ENCODE measurements at places on chromosomes 3 and 15.

DNA sequence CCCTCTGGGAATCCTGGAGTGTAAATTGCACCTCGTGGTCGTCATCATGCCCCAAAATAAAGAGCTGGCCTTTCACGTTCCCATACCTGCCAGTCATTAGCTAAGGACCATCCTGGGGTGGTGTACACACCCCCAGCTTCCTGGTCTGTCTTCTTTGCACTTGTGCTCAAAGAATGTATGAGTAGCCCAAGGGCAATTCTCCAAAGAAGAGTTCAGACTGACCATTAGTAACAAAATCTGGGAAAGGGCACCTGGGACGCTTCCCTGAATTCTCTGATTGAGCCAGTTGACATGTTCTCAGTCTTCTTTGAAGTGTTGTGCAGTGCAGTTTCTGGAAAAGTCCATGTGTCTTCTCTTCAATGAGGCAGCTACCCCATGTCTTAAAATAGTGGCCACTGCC is 34.8 kb downstream of the FAM3D start:
- no peak for DNase-seq

GRCh38 chr3:54891540-54891897 is 36.3 kb downstream of the LRTM1 start:
- DNase-seq, result no peak

GRCh38 chr3:64650715-64651114 is 37.1 kb downstream of the ADAMTS9 start:
- no peak for DNase-seq

DNA sequence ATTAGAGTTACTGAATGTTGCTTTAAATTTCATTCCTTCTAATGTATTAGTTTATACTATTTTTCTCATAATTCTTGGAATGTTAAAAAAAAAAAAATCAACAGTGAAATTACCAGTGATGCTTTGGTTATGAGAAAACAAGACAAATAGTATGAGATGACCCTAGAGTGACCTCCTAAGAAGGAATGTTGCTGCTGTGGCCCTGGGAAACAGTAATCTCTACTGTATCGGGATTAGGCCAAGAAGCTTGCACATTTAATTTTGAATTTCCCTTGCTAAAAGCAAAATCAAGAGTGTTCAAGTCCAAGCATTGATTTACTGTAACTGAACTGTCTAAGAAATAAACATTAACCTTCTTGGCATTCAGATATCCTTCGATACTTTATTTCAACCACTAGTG is 18.1 kb downstream of the TOPBP1 start:
- no peak for DNase-seq

DNA sequence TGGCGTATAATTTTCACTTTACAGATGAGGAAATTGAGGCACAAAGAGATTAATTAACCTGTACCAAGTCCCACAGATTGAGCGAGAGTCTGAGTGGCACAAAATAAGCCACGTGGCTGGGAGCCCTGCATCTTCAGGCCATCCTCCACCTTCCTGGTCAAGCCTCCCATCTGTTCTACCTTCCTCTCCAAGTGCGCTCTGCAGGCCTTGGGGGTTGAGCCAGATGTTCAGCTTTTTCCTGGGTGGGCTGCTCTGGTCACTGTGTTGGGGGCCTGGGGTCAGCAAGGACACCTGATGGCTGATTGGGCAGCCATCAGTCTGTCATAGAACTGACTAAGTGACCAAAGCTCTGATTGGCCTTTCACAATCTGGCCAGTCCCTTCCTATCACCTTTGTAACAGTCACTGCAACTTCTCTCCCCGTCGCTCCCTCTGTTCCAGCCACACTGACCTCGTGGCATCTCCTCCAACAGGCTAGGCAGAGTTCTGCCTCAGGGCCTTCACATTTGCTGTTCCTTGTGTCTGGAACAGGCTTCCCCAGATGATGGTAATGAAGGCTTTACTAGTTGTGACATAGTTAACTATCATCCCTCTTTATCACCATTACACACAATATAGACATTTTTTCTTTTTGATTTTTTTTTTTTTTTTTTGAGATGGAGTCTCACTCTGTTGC is 46.8 kb downstream of the SCN5A start:
- no peak for DNase-seq

GRCh38 chr3:171981271-171981605 is 58.1 kb upstream of the FNDC3B start:
- no peak for DNase-seq

DNA sequence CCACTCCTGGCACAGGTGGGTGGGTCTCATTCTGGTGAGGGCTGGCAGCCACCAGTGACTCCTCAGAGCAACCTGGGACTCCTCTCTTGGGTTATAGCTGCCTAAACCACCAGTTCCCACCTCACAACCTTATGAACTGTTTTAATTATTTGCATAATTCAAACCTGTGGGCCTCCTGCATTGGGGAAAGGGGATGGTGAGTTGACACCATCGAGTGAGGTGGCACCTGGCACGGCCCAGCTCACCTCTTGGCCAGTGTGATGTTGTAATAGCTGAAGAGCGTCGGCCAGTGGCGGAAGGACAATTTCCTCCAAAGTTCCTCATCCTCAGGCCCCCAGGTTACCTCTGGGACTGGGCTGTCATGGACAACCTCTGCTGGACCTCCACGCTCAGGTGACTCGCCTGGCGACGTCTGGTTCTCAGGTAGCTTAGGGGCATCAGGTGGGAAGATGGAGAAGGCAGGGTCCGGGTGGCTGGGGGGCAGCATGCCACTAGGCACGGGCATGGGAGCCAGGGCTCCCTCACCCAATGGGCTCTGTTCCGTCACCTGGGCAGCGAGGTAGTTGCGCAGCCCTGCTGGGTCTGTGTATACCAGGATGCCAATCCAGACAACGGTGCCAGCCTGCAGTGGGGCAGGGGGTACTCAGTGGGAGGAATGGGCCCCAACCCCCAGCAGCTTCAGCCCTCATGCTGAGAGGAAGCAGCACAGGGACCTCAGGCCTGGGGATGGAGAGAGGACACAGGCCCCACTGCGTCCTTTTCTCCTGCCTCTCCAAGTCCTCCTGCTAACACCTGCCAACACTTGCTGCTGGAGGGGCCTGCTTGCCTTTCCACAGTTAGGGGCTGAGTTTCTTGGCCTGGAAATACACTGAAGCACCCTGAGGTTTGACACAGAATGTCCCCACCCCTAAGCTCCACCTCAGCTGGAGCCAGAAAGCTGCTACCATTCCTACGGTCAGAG is 38.5 kb downstream of the PTPN23 start:
- no peak for DNase-seq

GRCh38 chr15:75349851-75350588 is 3.2 kb downstream of the NEIL1 start:
- no peak for DNase-seq

DNA sequence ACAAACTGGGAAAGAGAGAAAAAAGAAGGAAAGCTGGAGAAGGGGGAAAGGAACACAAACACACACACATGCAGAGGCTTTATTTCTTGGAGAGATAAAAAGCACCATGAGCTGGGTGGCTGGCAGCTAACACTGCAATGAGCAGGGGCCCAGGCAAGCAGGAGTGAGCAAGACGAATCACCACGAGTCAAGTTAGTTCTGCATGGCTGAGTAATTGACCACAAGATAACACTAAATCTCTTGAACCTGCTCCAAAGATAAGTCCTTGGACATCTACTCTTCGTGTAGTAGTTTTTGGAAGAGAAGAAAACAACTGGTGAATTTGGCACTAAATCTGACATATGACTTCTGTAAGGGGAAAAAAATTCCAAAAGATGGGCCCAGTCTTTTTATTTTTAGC is 100.9 kb downstream of the MYO5A start:
- DNase-seq, result no peak

DNA sequence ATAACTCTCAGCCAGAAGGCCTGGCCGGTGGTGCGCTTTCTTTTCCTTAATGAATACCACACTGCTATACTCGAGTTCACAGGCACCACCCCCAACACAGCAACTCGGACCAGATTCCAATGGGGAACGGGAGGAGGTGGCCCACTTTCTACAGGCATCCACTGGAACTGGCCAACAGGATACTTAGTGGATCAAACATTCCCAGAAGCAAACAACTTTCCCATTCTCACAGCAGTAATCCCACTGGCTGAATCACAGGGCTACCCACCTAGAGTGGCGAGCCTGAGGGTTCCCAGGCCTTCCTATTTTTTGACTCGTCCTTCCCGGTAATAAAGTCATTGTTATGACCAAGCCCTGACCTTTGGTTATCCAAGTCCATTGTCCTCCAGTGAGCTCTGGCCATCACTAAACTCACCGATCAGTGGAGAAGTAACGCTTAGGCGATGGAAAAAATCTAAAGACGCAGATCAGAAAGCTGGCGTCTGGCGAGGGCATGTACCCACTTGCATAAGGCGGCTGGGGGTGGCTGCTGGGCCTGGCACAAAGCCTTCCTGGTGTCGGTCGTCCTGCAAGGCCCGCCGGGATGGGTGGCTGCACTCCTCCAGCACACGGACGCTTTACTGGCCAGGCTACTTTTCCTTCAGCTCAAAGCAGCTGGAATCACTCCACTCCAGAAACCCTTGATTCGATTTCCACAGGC is 1.2 kb downstream of the EOGT start:
- DNase-seq, result no peak

DNA sequence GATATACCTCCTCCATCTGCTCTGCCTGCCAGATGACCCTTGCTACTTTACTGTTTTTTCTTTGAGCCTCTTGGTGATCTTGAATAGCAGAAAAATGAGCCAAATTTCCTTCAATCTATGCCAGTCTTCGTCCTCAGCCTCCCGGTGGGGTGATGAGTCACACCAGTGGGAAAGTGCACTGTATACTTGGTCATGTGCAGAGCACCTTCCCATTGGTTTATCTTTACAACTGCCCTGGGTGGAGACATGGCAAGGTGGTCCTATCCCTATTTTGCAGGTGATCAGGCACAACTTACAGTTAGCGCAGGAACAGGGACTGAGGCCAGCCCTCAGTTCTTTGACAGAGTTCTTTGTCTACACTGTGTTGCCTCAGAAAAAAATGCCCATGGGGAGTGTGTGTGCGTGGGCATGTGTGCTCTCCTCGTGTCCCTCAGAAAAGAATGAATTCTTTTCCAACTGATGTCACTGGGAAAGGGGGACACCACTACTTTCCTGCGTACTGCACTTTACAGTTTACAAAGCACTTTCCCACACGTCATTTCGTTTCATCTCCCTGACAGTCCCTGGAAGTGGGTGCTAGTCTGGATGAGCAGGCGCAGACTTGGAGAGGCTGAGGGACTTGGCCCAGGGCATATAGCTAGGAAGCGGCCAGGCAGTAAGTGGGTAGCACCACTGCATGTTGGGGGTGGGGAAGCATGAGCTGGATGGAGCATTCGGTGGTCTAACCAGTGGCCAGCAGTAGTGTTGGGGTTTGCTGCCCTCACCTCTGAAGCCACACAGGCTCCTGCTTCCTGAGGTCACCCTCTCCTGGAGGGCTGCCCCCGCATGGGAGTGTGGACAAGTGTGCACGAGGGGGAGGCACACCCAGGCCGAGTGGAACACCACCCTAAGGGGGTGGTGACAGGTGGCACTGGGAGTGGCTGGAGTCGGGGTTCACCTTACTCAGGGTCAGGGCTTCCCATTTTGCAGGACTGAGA is 24.1 kb downstream of the SMAD3 start:
- no peak for DNase-seq

DNA sequence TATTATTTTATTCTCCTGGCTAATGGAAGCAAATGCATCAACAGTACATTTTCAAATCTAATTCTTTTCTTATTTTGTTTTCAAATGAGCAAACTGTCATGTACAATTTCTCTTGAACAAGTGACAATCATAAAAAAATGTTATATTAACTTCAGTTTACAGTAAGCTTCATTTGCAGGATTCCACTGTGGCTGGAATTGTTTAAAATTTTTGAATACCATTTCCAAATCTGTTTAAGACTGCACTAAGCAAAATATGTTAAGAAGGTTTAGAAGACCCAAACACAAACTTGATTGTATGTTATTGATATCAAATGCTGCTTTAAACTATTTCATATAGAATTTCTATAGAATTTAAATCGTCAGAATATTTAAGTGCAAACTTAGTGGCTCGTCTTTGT is 92.8 kb downstream of the ZNF280D start:
- DNase-seq, result no peak

Data from NCI-H1694 treated with DMSO at 0.1 percent for 48 hours (cell line).